ENCODE measurements at places on chromosomes 3 and 15.

DNA sequence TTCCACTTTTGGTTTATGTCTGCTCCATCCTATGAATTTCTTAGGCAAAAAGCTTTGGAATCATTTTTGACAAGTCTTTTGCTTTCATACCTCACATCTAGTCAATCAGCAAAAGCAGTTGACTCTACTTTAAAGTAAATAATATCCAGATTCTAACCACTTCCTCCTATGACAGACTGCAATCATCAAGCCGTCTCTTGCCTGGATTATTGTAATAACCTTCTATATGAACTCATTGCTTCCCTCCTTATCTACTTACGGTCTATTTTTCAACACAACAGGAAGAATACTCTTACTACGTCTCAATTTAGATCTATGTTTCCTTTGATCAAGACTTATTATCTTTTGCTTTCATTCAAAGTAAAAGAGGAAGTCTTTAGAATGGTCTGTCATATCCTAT lies 20.7 kb downstream of the CLDN1 start:
- no peak for DNase-seq

DNA sequence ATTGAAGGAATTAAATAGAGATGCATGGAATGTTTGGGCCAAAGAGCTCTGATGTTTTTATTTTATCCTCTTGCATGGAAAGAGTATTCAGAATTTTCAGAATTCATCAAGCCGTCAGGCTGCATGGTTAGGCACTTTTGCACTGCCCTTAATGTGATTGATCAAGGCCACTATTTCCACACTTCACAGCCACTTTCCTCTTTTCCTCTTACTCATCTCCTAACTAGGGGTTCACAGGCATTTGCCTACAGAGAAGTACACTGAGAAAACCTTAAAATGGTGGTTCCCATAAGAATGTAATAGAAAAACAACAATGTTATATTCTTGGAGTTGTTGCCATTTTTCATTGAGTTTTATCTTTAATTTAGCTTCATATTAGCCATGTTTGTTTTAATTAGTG lies 10.9 kb downstream of the SLC35A5 start:
- peak; percentile 42 for DNase-seq

GRCh38 chr15:67114846-67115585 lies 49.6 kb downstream of the SMAD3 start:
- no peak for DNase-seq

- DNase-seq = no peak
Measured at GRCh38 chr15:87826119-87826747, 430.3 kb downstream of the NTRK3 start.

DNA sequence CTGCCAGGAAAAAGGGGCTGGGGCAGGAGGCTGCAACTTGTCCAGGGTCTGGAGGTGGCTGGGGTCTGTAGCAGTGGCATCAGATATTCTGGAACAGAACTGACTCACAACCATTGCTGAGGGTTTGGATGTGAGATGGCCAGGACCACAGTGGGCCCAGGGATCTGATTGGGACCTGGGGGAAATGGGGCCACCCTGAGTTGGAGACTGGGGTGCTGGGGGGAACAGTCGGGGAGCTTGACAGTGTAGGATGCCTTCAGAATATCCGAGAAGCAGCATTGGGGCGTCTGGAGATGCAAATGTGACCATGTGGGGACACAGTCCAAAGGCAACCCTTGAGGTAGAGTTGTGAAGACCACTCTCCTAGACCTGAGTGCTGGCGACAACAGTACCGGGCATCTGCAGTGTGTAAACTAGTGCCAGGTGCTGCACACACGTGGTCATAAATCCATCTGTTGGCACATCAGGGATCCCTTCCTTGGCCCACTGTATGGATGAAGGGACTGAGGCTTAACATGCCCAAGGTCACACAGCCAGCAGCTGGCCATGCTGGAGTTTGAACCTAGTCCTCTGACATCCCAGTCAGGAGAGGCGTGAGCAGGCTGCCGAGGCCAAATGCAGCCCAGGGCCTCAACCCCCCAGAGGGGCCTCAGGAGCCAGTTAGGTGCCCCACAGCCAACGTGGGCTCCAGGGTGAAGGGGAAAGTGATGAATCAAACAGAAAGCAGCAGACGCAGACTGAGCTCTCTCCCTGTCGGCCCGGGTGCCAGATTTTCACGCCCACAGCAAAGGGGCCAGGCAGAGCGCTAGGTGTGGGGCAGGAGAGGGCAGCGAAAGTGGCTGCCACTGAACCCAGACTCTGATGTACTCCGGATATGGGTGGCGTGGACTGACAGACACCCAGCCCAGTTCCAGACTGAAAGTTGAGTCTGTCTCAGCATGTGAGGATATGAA lies 18.8 kb downstream of the HEMK1 start:
- DNase-seq = peak; percentile 23

GRCh38 chr3:95438274-95438673 lies 1375.4 kb downstream of the NSUN3 start:
- DNase-seq = no peak

DNA sequence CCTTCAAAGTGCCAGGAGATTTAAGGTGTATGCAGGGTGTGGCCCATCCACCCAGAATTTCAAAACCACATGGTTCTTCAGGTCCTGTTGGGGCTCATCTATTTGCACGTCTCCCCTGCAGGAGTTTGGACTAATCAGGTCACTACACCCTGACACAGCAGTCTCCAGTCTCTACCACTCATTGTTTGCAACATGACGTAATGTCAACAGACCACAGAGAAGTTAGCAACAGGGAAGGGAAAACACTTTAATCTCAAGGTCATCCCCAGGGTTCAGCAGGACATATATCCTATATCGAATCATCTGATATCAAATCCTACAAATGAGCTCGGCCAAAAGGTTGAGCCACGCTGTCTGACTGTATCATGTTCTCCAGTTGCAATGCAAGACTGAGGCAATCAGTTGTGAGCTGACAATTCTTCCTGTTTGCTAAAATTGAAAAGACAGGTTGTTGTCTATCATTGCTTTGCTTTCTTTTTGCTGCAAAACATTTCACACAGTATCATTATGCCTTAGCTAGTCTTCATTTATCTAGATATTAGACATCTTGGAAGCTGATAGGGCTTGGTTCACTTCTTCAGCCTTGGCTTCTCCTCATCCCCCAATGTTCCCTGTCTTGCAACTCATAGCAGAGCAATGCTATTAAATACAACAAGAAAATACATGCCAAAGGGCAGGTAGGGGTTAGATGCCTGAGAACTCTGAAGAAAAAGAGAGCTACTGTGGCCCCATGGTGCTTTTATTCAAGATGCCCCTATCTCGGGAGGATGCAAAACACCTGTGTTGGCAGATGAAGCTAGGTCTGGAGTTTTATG lies 13.4 kb upstream of the LEKR1 start:
- DNase-seq = peak; percentile 85

- DNase-seq = no peak
Measured at GRCh38 chr3:26719134-26719533, 96.6 kb downstream of the LRRC3B start.

GRCh38 chr3:33398410-33398809 lies 41.8 kb downstream of the UBP1 start:
- no peak for DNase-seq

DNA sequence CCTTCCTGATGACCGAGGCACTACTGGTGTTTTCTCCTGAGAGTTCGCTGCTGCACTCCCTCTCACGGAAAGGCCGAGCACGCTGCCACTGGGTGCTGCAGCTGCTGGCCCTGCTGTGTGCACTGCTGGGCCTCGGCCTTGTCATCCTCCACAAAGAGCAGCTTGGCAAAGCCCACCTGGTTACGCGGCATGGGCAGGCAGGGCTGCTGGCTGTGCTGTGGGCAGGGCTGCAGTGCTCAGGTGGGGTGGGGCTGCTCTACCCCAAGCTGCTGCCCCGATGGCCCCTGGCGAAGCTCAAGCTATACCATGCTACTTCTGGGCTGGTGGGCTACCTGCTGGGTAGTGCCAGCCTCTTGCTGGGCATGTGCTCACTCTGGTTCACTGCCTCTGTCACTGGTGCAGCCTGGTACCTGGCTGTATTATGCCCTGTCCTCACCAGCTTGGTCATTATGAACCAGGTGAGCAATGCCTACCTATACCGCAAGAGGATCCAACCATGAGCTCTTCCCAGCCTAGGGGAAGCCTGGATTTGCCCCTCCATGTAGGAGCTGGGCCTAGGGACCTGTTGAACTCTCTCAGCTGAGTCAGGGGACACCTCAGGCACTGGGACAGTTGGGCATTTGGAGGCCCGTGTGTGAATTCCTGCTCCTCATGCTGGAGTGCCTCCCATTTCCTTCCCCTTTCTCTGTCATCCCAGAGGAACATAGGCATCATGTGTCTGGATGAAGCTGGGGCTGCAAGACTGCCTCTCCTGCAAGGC lies 2.8 kb downstream of the CYB561D2 start:
- no peak for DNase-seq

GRCh38 chr15:90203922-90204321 lies 2.8 kb downstream of the SEMA4B start:
- no peak for DNase-seq

- no peak for DNase-seq
Measured at GRCh38 chr3:142925140-142925539, 36.3 kb upstream of the PCOLCE2 start.

GRCh38 chr15:55515991-55516776 lies 8.2 kb upstream of the DNAAF4 start:
- DNase-seq = no peak

- peak; percentile 83 for DNase-seq
Measured at GRCh38 chr15:92907896-92908712, 8.0 kb downstream of the CHD2 start.

- DNase-seq = peak; percentile 35
Measured at GRCh38 chr15:40234783-40235182, 4.1 kb upstream of the PAK6 start.

GRCh38 chr3:195011231-195011834 lies 259.6 kb downstream of the XXYLT1 start:
- DNase-seq = no peak

- no peak for DNase-seq
Measured at GRCh38 chr15:61157933-61158332, 71.2 kb downstream of the RORA start.

- DNase-seq = no peak
Measured at GRCh38 chr15:71400294-71400693, 285.0 kb downstream of the THSD4 start.

DNA sequence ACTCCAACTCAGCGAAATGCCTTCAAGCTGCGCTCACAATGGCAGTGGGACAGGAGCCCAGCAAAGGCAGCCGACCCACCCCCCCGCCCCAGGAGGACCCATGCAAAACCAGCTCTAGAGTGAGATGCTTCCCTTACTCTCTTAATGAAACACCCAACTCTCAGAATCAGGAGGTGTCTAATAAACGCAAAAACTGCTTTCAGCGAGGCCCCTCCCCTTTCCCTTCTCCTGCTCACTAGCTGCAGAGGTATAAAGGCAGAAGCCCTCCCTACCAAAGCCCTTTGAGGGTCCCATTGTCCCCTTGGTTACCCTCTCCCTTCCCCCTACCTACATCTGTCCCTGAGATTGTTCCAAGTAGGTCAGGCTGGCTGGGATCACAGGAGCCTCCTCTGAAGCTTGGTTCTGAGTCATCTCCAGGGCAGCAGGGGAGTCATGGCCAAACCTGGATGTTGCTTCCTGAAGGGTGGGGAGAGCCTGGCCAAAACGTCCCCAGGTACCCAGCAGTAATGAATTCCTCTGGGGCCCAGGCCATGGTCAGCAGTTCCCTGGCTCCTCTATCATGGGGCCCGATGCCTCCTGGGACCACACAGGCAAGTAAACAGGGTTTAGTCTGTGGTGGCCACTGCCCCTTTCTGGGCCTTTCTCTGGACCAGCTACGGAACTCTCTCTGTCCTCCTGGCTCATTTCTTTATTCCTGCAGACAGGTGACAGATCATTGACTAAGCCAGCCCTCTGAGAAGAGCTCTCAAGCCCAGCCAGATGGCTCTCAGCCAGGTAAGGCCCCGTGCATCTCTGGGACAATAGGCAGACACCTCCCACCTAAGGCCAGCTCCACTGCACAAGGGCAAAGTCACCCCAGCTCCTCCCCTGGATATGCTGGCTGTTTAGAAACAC lies 8.6 kb downstream of the KLHL25 start:
- DNase-seq = no peak
